Myocyte (in vitro differentiated cells): ENCODE measurements at places on chromosomes 6 and 20. TPM values are rescaled to one million over a fixed set of nuclear protein-coding genes. Genes with fewer than 3 reads are reported as not detected.

Gene GPR31
- total RNA-seq = not detected in 2 replicates

Gene SLC35F1
- not detected in 2 replicates for total RNA-seq

Gene RSPO4
- total RNA-seq = not detected in 2 replicates

Gene RAB44
- not detected in 2 replicates for total RNA-seq

Gene GRM4
- total RNA-seq = 0.19 and 0.26 TPM in 2 replicates

Gene VSX1
- total RNA-seq = not detected in 2 replicates

GRCh38 chr20:32078791-32079190, 26.7 kb downstream of the HCK start:
- DNase-seq = no peak

DNA sequence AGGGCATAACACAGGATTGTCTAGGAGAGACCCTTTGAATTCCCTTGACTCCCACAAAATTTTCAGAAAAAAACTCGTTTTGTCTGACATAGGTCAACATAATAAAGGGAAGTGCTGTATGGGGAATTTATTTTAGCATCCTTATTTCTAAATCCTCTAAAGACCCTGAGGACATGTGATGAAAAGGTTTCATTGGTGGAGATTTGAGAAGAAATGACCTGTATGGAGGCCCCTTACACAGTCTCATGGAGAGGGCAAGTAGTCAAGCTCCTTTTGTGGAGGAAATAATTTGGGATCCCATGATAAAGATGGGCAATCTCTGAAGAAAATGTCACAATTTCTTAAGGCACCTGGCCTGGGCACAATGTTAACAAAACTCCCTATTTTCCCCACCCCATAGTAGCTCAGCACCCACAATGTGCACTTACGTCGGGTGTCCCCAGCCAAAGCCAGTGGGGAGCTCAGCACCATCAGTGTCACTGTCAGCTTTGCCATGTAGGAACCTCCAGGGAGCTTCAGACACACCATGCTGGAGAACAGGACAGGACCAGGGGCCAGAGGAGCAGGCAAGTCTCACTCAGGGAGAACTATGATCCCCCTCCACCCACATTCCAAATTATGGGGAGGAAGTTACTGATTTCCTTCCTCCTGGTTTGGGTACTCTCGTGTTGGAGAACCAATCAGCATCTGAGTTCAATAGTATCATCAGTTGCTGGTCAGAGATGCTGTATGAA, at the start of gene HLA-DRB5:
Gene HLA-DRB5 (minus strand): TSS at position 591 of the 734 bp plus-strand sequence. CDS start 63 bp downstream, at position 528.
- DNase-seq = no peak
